Activated naive CD4-positive, alpha-beta T cell (primary cell): ENCODE measurements at places on chromosomes 4 and X.

DNA sequence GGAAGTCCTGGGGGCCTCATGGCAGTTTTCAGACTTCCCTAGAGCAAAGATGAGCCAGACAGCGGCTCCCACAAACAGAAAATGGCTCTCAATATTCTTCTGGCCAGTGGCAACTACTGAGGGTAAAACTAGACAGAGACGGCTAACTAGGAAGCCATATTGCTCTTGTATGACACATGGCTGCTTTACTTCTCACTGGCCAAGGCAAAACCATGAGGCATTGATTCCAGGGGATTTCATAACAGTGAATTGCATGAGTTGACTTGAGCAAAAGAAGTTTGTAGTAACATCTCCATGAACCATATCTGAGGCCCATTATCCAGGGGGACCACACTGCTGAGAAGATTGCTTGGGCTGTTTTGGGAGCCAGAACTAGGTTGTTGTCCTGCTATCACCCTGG lies 13.7 kb upstream of the TLR8 start:
- no peak for DNase-seq

- no peak for DNase-seq
Measured at GRCh38 chr4:2832309-2832980, 11.2 kb upstream of the ADD1 start.

DNA sequence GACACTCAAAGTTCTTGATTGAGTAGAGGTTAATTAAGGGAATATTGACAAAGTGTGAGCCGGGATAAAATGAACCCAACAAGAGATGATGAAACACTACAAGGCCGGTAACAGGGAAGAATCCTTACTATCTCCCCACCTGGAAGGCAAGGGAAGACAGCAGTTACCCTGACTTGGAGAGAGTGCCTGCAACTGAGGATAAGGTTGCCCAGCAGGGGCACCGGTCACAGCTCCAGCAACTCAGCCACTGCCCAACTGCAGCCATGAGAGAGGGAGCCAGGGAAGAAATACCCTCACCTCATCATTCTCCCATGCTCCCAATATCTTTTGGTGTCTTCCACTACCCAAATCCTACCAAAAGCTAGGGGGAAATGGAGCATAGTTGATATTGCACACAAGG lies 212.7 kb downstream of the KCTD8 start:
- DNase-seq, result no peak

GRCh38 chr4:38832206-38832605 lies 24.4 kb downstream of the TLR6 start:
- no peak for DNase-seq

GRCh38 chr4:40629401-40630334 lies at the start of gene RBM47:
TSS of gene RBM47 (minus strand) at chr4:40629864. CDS start at chr4:40438893, 190,971 bp downstream.
- DNase-seq, result peak; percentile 21

- no peak for DNase-seq
Measured at GRCh38 chrX:12895866-12896265, 10.6 kb upstream of the TLR8 start.

GRCh38 chr4:13212936-13213335 lies 271.2 kb downstream of the RAB28 start:
- no peak for DNase-seq

- DNase-seq, result no peak
Measured at GRCh38 chrX:78708262-78708661, 39.3 kb upstream of the LPAR4 start.

DNA sequence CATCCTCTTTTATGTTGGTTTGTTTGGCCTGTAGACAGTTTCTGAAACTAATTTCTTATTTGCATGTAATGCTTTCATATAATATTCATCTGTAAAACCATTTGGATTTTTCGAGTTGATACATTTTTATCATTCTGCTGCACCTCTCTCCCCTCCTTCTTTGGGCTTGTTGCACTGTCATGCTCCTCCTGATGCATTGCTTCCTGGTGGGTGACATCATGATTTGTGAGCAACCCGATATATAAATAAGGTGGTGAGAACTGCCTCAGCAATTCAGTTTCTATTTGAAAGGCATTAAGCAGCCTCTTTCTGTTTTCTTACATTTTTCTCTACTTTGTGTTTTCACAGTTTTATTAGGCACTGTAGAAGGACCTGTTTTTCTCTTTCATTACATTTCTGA lies 515.7 kb downstream of the RPA4 start:
- DNase-seq, result no peak

- no peak for DNase-seq
Measured at GRCh38 chr4:47374477-47374876, 89.0 kb downstream of the COMMD8 start.

DNA sequence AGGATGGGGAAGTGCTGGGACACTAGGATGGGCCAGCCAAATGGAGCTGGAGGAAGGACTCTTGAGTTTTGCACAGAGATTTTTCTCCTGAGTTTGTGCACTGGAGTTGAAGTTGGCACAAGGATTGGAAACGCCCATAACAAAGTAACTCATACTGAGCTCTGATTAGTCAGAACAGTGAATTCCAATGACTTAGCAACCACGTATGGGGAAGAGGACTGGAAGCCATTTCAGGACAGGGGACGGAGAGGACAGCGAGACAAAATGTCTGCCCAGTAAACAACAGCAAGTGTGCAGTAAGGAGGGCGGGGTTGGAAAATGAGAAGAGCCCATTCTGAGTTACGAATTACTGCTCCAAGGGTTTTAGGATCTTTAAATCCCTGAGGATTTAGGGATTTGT lies 5.9 kb downstream of the RIPPLY1 start:
- no peak for DNase-seq

DNA sequence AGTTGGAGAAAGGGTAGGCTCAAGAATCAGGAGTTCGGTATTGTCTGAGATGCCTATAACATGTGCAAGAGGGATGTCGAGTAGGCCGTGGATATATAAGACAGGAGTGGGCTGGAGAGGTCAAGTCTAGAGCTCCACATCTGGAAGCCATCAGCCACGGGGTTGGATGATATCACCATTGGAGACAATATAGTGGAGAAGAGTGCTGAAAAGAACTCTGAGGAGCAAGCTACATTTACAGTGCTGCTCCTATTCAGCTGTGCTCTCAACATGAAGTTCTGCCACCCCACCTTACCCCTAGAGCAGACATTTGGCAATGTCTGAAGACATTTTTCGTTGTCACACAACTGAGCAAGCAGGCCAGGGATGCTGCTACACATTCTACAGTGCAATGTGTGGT lies 20.9 kb upstream of the PLAC1 start:
- DNase-seq, result no peak

DNA sequence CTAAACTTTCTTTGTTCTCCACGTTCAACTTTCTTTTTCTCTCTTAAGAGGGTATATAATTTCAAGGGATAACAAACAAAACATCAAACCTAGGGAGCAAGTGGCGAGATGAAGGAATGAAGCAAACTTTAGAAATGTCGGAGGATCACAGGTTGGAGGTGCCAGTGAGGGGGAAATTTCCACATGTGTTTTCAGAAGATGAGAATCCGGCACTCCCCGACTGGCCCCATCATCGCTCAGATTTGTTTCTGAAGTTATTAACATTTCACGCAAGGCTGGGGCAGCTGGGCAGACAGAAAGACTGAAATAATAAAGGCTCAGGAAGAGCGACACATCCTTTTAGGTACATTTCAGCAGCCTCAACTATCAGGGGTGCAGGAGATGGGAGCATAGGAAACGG lies 134.9 kb downstream of the SMIM20 start:
- no peak for DNase-seq

DNA sequence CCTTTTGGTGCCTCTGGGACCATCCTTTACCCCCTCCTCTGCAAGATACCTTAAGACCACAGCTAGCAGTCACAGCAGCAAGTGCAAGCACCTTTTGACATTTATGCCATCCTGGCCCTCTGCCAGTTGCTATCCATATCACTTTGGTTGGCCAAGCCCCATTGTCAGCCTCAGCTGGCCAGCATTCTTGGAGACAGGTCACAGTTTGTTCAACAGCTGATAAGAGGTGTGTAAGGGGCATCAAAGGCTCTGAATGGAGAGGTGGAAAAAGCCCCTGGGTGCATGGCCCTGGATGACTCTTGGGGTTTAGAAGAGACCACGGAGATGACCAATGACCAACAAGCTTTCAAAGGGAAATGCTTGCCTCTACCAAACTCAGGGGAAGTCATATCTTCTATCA lies 133.6 kb upstream of the MAMLD1 start:
- no peak for DNase-seq

DNA sequence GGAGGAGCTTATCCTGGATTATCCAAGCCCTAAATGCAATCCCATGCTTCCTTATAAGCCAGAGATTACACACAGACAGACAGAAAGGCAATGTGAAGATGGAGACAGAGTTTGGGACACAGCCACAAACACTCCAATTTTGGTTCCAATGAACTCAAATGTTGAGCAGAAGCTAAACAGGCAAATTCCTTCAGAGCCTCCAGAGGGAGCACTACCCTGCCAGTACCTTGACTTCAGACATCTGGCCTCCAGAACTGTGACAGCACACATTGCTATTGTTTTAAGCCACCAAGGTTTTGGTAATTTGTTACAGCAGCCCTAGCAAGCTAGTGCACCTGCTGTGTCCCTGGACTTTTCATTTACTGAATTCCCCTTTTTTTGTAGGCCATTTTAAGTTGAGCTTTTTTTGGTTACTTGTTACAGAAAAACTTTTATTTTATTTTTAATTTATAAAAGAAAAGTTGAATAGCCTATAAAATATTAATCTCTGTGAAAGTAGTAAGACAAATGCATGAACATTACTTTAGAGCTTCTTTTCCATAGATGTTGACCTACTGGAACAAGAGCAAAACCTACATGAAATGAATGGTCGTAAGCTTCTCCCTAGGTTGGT lies 33.4 kb upstream of the SRD5A3 start:
- no peak for DNase-seq

DNA sequence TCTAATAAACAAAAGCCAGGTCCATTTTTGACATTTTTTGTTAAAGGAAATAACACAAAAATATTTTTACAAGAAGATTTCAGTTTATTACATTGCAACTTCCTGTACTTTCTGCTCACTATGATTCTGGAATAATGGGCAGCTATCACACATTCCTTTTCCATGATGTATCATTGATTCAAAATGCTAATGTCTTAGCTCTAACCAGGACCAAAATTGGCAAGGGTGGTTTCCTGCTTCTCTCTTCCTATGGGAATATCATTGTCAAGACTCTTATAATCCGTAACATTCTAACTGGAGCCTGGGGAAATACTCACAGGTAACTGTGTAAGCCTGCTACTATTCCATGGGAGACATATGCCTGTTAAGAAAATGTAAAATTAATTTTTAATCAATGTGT lies 218.6 kb downstream of the DCAF12L2 start:
- no peak for DNase-seq

DNA sequence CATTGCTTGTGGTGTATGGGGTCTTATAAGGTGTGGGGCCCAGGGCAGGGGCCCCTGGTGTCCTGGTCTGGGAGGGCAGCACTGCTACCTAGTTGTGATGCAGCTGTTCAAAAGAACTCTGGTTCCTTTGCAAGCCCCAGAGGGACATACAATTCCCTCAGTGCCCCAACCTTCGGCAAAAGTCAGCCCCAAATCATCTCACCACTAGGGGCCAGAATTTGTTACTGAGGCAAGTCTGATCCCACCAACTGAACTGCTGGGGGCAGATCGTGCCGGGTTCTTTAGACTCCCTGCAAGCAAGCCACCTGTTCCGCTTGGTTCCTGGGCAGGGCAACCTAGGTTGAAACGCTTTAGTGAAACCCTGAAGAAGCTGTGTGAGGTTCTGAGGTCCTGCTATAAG lies 180.1 kb upstream of the S100G start:
- no peak for DNase-seq

- DNase-seq, result no peak
Measured at GRCh38 chrX:137667776-137668175, 101.8 kb downstream of the ZIC3 start.

- DNase-seq, result no peak
Measured at GRCh38 chr4:2264481-2265041, 2.7 kb upstream of the MXD4 start.
